ENCODE measurements at places on chromosomes 1 and 21. TPM values are rescaled to one million over a fixed set of nuclear protein-coding genes. Genes with fewer than 3 reads are reported as not detected.

The AMY1C gene
- total RNA-seq, result not detected

The SYTL1 gene
- 9.7 TPM for total RNA-seq

The SLC41A1 gene
- total RNA-seq, result 4.9 TPM

- DNase-seq, result no peak
These were observed 36.3 kb downstream of the ACTL8 start for GRCh38 chr1:17791480-17791879.

- DNase-seq, result no peak
These were observed 96.3 kb upstream of the SLC2A1 start for GRCh38 chr1:43054961-43055360.

All from mucosa of descending colon (tissue), 3 donors.